ENCODE measurements at places on chromosomes 6 and 20.

GRCh38 chr20:41171736-41172295 is 34.5 kb downstream of the PLCG1 start:
- no peak for DNase-seq

DNA sequence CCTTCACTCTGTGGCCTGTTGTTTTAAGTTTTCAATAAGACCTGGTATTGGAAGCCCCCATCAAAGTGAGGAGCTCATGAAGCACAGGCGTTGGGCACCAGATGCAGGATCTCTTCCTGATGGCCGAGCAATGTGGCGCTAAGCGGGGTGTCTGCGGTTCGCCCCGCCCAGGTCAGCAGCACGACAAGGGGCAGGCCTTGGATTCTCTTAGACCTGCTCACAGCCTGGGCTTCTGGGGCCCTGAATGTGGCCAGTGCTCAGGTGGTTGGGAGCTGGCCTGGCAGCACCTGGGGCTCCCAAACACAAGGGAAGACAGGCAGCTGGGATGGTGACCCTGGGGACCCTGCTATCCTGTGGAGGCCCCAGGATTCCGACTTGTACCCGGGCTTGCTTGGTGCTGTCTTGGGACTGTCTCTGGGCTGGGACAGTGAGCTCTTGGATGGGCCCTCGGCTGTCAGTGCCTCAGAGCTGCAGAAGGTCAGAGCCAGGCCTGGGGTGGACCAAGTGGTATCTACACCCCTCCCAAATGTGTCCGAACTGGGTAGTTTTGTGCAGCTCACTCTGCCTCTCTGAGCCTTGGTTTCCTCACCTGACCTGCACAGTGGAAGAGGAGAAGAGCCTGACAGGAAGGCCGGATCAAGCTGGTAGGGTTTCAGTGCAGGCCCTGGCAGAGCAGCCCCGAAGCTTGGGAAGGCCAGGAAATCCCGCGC is 69.1 kb downstream of the PHACTR3 start:
- DNase-seq: no peak

DNA sequence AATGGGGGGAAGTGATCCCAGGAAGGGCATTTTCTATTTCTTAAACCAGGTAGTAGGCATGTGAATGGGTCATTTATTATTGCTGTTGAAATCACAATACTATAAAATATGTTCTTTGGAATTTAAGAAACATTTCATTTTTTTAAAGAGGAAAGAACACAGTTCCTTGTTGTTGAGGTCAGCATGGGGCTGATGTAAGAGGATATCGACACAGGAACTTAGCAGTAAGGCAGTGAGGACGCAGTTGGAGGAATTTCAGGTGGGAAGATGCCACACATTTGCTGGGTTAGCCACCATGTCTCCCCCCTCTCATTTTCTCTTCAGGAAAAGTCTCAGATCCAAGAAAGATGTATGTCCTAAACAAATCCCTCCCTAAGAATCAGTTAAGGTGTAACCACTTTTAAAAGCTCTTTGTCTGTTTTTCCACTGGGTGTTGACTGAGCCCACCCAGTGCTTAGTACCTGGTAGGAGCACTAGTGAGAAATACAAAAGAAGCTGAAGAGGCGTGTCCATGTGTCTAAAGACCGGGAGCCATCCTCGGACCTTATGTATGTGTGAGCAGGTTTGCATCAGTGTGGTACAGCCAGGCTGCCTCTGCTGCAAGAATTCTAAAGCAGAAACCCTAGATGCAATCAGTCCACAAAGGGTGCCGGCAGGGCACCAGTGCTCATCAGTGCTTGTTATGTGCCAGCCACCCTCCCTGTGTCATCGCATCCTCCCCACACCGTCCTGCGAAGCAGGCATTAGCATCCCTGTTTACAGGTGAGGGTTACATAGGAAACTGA is 98.9 kb downstream of the TCP11 start:
- DNase-seq: no peak

DNA sequence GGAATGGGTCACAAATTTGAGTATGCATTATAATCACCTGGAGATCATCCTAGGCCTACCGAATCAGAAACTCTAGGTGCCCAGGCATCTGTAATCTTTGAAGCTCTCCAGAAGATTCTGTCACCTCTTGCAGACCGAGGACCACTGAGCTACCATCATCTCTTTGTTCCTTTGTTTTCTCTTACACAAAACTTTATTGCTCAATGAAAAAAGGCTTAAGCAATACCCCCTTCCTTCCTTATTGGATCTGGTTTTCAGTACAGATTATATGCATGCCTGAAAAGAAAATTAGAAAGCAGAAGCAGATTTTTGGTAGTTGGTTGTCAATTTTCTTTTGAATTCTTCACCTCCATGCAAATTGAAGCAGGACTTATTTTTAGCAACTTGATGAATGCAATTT is 31.3 kb downstream of the STX11 start:
- no peak for DNase-seq

- DNase-seq: no peak
These were observed 259.1 kb downstream of the ZFAND3 start for GRCh38 chr6:38078671-38079070.

DNA sequence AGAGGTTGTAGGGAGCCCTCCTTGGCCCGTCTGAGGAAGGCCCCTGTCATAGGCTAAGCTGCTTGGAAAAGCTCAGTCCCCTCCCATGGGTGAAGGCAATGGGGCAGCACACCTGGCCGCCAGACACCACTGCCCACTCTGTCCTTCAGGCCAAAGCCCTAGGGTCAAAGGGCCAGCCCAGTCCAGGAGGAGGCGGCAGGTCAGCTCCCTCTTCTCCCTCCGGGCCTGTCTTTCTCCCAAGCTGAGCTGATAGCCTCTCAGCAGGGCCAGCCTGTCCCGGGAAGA is 5.1 kb upstream of the CLPSL2 start:
- no peak for DNase-seq

DNA sequence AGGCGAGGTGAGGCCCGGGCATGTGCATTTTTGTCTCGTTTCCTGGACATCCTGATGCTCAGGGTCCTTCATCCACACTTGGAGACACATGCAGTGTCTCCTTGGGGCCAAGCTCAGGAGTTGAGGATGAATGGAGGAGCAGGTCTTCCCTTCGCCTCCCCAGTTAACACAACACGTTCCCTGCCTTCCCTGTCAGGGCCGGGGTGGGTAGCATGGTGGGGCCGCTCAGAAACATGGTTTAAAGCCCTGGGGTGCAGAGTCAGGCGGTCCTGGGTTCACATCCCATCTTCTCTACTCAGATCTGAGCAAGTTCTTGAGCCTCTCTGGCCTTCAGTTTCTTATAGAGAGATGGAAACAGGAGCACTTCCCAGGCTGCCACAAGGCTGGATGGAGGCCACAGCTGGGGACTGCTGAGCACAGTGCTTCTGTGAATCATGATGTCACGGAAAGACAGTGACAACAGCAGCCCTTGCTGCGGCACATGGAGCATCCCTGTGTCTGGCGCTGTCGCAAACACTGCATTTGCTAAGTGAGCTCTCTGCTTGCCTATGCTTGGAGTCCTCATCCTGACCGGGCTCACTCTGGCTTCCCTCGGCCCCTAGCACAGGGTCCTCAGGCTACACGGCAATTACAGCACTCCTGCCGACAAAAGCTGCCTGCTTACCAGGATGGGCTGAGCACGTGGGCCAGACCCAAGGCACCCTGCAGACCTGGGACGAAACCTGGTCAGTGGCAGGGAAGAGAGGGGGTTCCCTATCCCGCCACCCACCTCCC is 45.6 kb upstream of the STX16 start:
- DNase-seq: no peak

DNA sequence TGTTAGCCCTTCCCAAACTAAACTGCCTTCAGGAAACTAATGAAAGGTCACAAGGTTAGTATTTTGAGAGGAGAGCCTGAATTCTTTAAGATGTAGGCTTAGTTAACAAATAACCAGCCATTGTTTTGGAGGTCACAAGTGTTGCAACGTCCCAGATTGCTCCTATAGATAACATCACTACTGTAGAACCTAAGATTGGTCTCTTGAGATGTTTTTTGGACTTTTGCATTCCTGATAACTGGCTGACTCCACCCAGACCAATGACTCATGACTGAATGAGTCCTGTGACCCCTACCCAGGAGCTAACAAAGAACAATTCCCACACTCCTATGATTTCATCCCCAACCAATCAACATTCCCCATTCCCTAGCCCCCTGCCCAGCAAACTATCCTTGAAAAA is 178.8 kb downstream of the SCP2D1 start:
- no peak for DNase-seq

DNA sequence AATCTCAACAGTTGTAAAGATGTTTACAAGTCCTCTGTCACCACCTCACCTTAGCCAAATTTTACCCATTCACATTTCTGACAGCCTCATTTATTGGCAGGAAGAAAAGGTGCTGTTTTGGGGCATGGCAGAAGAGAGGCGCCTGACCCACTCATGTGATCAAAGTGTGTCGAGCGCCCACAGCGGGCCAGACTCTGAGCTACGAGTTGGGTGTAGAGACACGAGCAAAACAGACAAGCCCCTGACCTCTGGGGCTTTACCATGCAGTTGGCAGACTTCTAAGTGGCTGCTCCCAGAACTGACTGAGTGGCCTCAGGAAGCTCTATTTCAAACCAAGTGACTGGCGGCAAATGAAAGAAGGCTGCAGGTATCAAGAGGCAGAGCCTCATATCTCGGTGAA is 167.0 kb downstream of the SOBP start:
- no peak for DNase-seq

GRCh38 chr20:43669332-43669731 is 2.4 kb downstream of the MYBL2 start:
- no peak for DNase-seq

DNA sequence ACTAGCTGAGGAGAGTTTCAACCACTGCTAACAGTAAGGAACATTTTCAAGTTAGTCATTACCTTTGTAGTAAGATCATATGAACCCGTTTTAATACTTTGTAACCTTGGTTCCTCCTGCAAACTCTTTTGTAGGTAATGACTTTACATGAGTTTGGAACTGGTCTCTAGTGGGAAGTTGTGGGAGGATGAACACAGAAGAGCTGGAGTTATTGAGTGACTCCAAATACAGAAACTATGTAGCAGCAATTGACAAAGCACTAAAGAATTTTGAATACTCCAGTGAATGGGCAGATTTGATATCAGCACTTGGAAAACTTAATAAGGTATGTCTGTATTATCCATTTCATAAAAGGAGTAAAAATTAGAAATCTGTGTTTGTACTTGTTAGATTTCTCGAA is 29.3 kb downstream of the DOP1A start:
- DNase-seq: no peak

DNA sequence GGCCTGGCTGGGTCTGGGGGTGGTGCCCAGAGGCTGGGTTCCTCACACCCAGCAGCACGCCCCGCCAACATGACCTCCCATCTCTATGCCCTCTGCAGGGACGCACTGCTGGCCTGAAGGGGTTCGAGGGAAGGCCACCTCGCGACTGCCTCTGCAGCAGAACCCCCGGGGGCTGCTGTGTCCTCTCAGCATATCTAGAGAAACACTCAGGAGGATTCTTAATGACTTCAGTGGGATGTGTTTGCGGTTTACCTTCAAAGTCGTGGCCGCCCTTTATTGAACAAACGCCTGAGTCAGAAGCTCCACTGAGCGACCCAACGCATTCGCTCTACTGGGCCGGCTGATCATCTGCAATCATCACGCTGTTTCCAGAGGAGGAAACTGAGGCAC is 54.8 kb upstream of the GATA5 start:
- no peak for DNase-seq

- DNase-seq: no peak
These were observed at the start of gene ADGRF4 for GRCh38 chr6:47698342-47698787. TSS of gene ADGRF4 (plus strand) at chr6:47698580. CDS start at chr6:47707246, 8,666 bp downstream.

DNA sequence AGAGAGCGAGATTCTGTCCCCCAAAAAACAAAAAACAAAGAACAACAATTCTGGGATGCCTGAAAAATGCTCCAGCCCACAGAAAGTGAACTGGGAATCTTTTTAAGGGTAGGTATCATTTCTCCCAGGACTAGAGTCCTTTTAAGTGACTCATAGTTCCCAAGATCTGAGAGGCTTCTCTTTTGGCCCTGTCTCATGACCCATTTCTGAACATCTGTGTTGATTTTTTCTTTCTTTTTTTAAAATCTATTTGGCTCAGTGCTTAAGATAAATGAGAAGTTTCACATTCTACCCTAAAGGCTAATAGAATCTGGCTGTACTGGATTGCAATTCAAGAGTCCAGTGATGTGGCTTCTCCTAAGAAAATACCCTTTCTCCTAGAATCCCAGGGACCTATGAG is 217.6 kb upstream of the FOXQ1 start:
- DNase-seq: no peak

- DNase-seq: no peak
These were observed 13.2 kb upstream of the ATXN1 start for GRCh38 chr6:16774437-16774836.

DNA sequence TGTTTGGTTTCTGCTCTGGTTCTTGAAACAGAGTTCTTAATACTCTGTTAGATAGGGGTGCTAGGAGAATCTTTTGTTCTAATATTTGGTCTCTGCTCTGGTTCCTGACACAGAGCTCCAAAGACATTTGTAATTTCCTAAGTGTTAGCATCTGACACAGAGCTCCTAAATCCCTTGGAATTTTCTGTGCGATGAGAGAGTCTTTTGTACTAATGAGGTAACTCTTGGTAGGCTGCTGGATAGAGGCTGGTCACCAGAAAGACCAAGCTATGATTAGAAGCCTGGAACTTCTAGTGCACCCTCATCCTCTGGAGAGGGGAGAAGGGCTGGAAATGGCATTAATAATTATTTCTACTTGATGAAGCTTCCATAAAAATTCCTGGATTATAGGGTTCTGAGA is 7.7 kb upstream of the CD109 start:
- DNase-seq: no peak

- no peak for DNase-seq
These were observed 1.1 kb downstream of the AGPAT4 start for GRCh38 chr6:161272635-161273273.

DNA sequence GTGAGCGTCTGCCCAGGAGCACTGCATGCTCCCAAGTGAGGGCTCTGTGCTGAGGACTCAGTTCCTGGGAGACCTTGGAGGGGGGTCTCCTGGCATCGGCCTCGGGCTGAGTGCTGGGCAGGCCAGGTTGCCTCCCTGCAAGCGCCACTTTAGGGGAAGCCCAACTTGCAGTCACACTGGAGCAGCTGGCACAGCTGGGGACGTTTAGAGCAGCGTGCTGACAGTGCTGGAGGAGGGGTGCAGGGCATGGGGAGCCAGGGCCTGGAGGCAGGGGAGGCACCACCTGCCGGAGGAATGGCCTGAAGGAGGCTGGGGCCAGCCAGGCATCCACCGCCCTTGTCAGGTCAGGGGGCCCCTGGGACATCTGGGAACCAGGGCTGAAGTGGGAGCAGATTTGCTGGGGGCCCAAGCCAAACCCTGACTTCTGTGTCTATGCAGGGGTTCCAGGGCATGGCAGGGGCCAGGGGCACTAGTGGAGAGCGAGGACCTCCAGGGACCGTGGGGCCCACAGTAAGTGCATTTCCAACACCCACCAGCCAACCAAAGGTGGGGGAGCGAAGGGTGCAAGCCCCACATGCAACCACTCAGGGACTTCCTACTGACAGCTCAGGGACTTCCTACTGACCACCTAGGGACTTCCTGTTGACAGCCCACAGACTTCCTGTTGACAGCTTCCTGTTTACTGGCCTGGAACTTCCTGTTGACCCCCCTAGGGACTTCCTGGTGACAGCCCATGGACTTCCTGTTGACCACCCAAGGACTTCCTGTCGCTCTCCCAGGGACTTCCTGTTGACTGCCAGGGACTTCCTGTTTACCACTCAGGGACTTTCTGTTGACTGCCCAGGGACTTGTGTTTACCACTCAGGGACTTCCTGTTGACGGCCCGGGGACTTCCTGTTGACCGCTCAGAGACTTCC is 33.6 kb downstream of the COL20A1 start:
- DNase-seq: no peak
